ENCODE measurements at places on chromosomes 13 and 19. TPM values are rescaled to one million over a fixed set of nuclear protein-coding genes. Genes with fewer than 3 reads are reported as not detected.

GRCh38 chr13:36815062-36815461, 4.0 kb upstream of the RFXAP start:
- no peak for DNase-seq
- H3K27ac ChIP-seq, result no peak overlapping the region
- H3K4me3 ChIP-seq, result no peak overlapping the region

GRCh38 chr13:50916701-50917184, 7.2 kb downstream of the RNASEH2B start:
- H3K4me1 ChIP-seq, result peaks cover 10% of the 10 kb centered on the region
- no peak overlapping the region for H3K4me3 ChIP-seq
- H3K36me3 ChIP-seq, result no peaks in the 10 kb centered on the region
- no peak overlapping the region for H3K27ac ChIP-seq

GRCh38 chr13:21675095-21675991, 4.5 kb downstream of the FGF9 start:
- H3K4me3 ChIP-seq, result peak overlapping the region; percentile 46
- H3K27ac ChIP-seq, result no peak overlapping the region
- H3K27me3 ChIP-seq, result peaks cover 47% of the 10 kb centered on the region
- no peaks in the 10 kb centered on the region for H3K36me3 ChIP-seq
- DNase-seq, result no peak
- H3K4me1 ChIP-seq, result peaks cover 4% of the 10 kb centered on the region

GRCh38 chr13:32413284-32413683, 14.6 kb downstream of the N4BP2L1 start:
- H3K36me3 ChIP-seq, result no peaks in the 10 kb centered on the region
- no peaks in the 10 kb centered on the region for H3K27me3 ChIP-seq
- no peak for DNase-seq
- H3K4me3 ChIP-seq, result no peak overlapping the region
- peaks cover 5% of the 10 kb centered on the region for H3K4me1 ChIP-seq
- H3K27ac ChIP-seq, result no peak overlapping the region

GRCh38 chr19:46179076-46179759, 31.2 kb downstream of the IGFL2 start:
- H3K27ac ChIP-seq, result no peak overlapping the region
- H3K27me3 ChIP-seq, result peaks cover 30% of the 10 kb centered on the region
- H3K4me3 ChIP-seq, result no peak overlapping the region
- H3K4me1 ChIP-seq, result no peaks in the 10 kb centered on the region
- no peaks in the 10 kb centered on the region for H3K36me3 ChIP-seq

- no peaks in the 10 kb centered on the region for H3K4me1 ChIP-seq
- no peaks in the 10 kb centered on the region for H3K36me3 ChIP-seq
- no peak overlapping the region for H3K4me3 ChIP-seq
- H3K27ac ChIP-seq, result no peak overlapping the region
Observed at GRCh38 chr13:45086484-45086883, 33.8 kb upstream of the GTF2F2 start.

GRCh38 chr13:109331898-109332297, 454.5 kb downstream of the IRS2 start:
- peaks cover 17% of the 10 kb centered on the region for H3K4me1 ChIP-seq
- no peaks in the 10 kb centered on the region for H3K36me3 ChIP-seq
- peak; percentile 89 for DNase-seq
- no peak overlapping the region for H3K27ac ChIP-seq

DNA sequence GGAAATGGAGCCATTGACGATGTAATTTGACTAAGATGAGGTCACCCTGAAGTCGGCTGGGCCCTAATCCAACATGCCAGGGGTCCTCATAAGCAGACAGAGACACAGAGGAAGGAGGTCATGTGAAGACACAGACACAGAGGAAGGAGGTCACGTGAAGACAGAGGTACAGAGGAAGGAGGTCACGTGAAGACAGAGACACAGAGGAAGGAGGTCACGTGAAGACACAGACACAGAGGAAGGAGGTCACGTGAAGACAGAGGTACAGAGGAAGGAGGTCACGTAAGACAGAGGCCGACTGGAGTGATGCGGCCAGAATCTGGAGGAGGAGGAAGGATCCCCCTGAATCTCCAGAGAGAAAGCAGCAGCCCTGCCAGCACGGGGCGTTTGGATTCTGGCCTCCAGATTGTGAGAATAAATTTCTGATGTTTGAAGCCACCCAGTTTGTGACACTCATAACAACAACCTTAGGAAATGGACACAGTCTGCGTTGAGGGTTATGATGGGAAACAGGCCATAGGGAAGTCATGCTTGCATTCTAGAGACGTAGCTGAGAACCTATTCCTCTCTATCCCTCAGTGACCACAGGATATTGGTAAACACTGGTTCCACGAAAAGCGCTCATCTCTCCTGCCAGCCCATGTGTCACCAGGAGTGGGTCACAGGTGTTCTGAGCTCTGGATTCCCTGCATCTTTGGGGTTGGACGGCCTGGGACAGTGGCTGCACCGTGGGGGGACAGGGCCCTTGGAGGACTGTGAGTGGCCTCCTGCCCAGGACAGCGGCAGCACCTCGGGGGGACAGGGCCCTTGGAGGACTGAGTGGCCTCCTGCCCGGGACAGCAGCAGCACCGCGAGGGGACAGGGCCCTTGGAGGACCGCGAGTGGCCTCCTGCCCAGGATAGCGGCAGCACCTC, 108.5 kb downstream of the SOX1 start:
- no peak for DNase-seq
- no peaks in the 10 kb centered on the region for H3K27me3 ChIP-seq
- H3K36me3 ChIP-seq, result no peaks in the 10 kb centered on the region
- H3K27ac ChIP-seq, result no peak overlapping the region
- no peaks in the 10 kb centered on the region for H3K4me1 ChIP-seq

DNA sequence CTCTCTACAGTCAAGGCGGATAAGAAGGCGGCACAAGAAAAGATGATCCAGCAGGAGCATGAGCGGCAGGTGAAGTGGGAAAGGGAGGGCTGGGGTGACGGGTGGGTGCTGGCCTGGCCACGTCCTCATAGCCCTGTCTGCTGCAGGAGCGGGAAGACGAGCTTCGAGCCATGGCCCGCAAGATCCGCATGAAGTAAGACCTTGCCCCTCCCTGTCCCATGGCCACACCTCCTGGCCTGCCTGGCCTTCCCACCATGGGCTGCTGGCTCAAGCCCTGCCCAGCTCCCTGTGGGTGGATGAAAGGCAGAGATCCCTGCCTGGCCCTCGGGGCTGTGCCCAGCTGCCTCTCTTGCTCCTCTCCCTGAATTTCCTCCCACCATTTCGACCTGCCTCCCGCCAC, 7.2 kb downstream of the ZNF296 start:
- no peak overlapping the region for H3K4me3 ChIP-seq
- no peak overlapping the region for H3K27ac ChIP-seq
- H3K36me3 ChIP-seq, result peaks cover 60% of the 10 kb centered on the region
- no peaks in the 10 kb centered on the region for H3K27me3 ChIP-seq
- no peak for DNase-seq

- no peaks in the 10 kb centered on the region for H3K36me3 ChIP-seq
- DNase-seq, result no peak
- H3K27ac ChIP-seq, result no peak overlapping the region
- no peak overlapping the region for H3K4me3 ChIP-seq
Observed at GRCh38 chr19:23872282-23872919, 42.3 kb upstream of the ZNF726 start.

The NLRP11 gene
- total RNA-seq, result not detected

The NLRP12 gene
- not detected for total RNA-seq

The KRTDAP gene
- total RNA-seq, result not detected

The TEX101 gene
- total RNA-seq, result not detected
